ENCODE measurements at places on chromosomes 5 and 9. TPM values are rescaled to one million over a fixed set of nuclear protein-coding genes. Genes with fewer than 3 reads are reported as not detected.

The LCN12 gene
- 2.9 TPM for total RNA-seq

The NUTM2F gene
- not detected for total RNA-seq

The S1PR3 gene
- total RNA-seq = 27.5 TPM

The ZBTB5 gene
- total RNA-seq = 5.1 TPM

The LHX3 gene
- not detected for total RNA-seq

The CD74 gene
- 327 TPM for total RNA-seq

The ZNG1F gene
- total RNA-seq = 4.2 TPM

The PCDHGA1 gene
- 3.2 TPM for total RNA-seq

The ENTPD8 gene
- not detected for total RNA-seq

The CXCL14 gene
- 1.8 TPM for total RNA-seq

The PCDHA11 gene
- not detected for total RNA-seq

The KDM3B gene
- total RNA-seq = 36.3 TPM

The FAM221B gene
- not detected for total RNA-seq

The OTP gene
- not detected for total RNA-seq

The NIPAL4 gene
- not detected for total RNA-seq

The SLC34A1 gene
- total RNA-seq = not detected

The IPPK gene
- 5.9 TPM for total RNA-seq

The GLRA1 gene
- not detected for total RNA-seq

The OLFM1 gene
- 17.9 TPM for total RNA-seq

The PCSK1 gene
- total RNA-seq = 0.05 TPM

The LMX1B gene
- 1.2 TPM for total RNA-seq

The PCDHA10 gene
- total RNA-seq = 0.11 TPM

The SOHLH1 gene
- total RNA-seq = not detected

The MYO10 gene
- total RNA-seq = 4.8 TPM
